Stimulated activated CD4-positive, alpha-beta T cell treated with anti-CD3 and anti-CD28 coated beads, Interleukin-1b, Interleukin-23, amount 100 ng/mL, for 1 hour (primary cell): ENCODE measurements at places on chromosomes 7 and 10.

- no peak for DNase-seq
These were observed 8.6 kb upstream of the ADRB1 start for GRCh38 chr10:114034923-114035645.

DNA sequence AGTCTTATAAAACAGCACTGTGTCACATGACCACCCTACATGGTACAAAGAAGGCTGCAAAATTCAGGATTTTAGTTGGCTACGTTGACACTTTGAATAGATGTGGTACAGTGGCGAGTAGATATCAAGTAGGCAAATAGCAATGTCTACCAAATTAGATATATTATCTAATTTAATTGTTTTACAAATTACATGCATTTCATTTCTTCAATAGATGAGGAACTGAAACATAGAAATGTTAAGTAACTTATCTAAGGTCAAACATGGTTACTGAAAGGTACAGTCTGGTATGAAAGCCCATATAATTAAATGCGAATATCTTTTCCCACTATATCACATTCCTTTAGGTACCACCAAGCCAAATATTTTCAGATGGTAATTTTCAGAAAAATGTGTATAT is 972.2 kb downstream of the NRG3 start:
- no peak for DNase-seq

- no peak for DNase-seq
These were observed 802 bp upstream of the CDK6 start for GRCh38 chr7:92837000-92837749.

- no peak for DNase-seq
These were observed 1023.5 kb downstream of the TYW1 start for GRCh38 chr7:68020102-68020501.

GRCh38 chr7:25752967-25753791 is 398.8 kb upstream of the NFE2L3 start:
- no peak for DNase-seq

DNA sequence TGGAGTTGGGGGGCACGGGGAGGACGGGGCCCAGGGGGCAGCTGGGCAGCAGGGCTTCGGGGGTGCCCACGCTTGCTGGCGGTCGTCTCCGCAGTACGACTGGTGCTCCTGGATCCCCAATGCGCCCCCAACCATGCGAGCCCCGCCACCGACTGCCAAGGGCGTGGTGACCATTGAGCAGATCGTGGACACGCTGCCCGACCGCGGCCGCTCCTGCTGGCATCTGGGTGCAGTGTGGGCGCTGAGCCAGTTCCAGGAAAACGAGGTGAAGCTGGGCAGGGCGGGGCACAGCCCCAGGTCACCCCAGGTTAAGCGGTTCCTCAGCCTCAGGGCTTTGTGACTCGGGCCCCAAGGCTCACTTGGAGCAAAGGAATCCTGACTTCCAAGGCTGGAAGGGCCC is 70.0 kb downstream of the ALOX5 start:
- no peak for DNase-seq

- no peak for DNase-seq
These were observed 134.1 kb downstream of the LRMDA start for GRCh38 chr10:75565286-75566251.
